ENCODE measurements at places on chromosomes 2 and 18. TPM values are rescaled to one million over a fixed set of nuclear protein-coding genes. Genes with fewer than 3 reads are reported as not detected.

The GPAT2 gene
- 1.2 TPM for total RNA-seq

The DOK6 gene
- total RNA-seq = 1.2 TPM

The CCDC74A gene
- 10.8 TPM for total RNA-seq

The NEB gene
- total RNA-seq = 0.98 TPM

The PTPRN gene
- total RNA-seq = 7.6 TPM

The MCEE gene
- total RNA-seq = 12.8 TPM

The ICOS gene
- total RNA-seq = 1.7 TPM

The IL1A gene
- 0.98 TPM for total RNA-seq

The LYPD6B gene
- 10.1 TPM for total RNA-seq

The SRD5A2 gene
- total RNA-seq = 2.9 TPM

The COL6A3 gene
- 315 TPM for total RNA-seq

The SKA1 gene
- 0.74 TPM for total RNA-seq

The ST6GAL2 gene
- total RNA-seq = 2.9 TPM

The LAMA3 gene
- total RNA-seq = 106 TPM

The CCT4 gene
- 72.7 TPM for total RNA-seq

The FAHD2A gene
- 42.0 TPM for total RNA-seq

The WNT10A gene
- 2.5 TPM for total RNA-seq

The GPATCH11 gene
- total RNA-seq = 6.1 TPM

The CFAP65 gene
- total RNA-seq = not detected

The HJURP gene
- 2.2 TPM for total RNA-seq

The KCNK3 gene
- 10.6 TPM for total RNA-seq

The SNTG2 gene
- 11.8 TPM for total RNA-seq

The KCNG2 gene
- total RNA-seq = not detected

The UGP2 gene
- 78.6 TPM for total RNA-seq

The IL36G gene
- not detected for total RNA-seq

The CMPK2 gene
- total RNA-seq = 5.6 TPM

The DIPK1C gene
- total RNA-seq = not detected

All from vagina (tissue), 2 donors.